ENCODE measurements at places on chromosomes 5 and 9. TPM values are rescaled to one million over a fixed set of nuclear protein-coding genes. Genes with fewer than 3 reads are reported as not detected.
A peak's percentile ranks its signal among the peaks of the same experiment; 100 is the strongest.

- H3K27me3 ChIP-seq = no peaks in the 10 kb centered on the region
- H3K27ac ChIP-seq = no peak overlapping the region
- H3K4me1 ChIP-seq = peaks cover 3% of the 10 kb centered on the region
- no peak for DNase-seq
- H3K4me3 ChIP-seq = no peak overlapping the region
- no peaks in the 10 kb centered on the region for H3K36me3 ChIP-seq
Measured at GRCh38 chr9:127558581-127559246, 53.4 kb upstream of the STXBP1 start.

GRCh38 chr9:137514691-137515337 is 35.4 kb downstream of the PNPLA7 start:
- no peak overlapping the region for H3K27ac ChIP-seq
- H3K4me1 ChIP-seq = no peaks in the 10 kb centered on the region
- no peaks in the 10 kb centered on the region for H3K36me3 ChIP-seq
- no peak for DNase-seq

DNA sequence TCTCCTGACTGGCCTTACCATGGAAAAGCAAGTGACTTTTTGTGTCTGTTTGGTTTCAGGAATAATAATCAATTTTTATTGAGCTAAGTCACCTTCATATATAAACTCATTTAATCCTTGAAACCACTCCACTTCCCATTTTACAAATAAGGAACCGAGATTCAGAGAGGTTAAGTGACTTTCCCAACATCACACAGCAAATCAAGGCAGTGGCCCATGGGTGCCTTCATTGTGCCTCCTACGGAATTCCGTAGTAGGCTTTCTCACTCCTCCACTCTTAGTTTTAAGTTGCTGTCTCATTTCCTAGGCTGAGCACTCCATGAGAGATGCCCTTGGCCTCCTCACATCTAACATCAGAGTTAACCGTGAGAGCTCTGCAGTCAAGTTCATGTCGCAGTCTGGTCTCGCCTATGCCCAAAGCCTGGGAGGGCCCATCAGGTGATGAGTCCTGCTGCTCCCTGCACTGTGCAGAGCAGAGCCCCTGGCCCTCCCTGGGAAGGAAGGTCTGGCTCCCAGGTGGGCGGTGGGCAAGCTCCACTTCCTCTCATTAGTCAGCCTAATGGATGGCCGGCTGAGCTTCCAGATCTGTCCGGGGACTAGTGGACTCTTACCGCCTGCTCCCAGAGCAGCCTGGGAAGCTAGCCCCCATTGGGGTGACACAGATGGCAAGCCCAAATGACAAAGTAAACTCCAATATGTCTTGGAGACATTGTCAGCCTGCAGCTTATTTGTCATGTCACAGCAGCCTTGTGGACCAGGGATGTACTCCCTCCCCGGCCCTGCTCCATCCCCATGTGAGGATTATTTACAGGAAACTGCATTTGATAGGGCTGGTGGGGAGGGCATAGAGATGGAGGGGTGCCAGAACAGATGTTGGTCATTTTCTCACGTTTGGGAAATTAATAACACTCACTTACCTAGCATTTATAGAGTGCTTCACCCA is 123.4 kb downstream of the MVB12B start:
- H3K4me1 ChIP-seq = no peaks in the 10 kb centered on the region
- no peaks in the 10 kb centered on the region for H3K27me3 ChIP-seq
- no peak for DNase-seq
- H3K36me3 ChIP-seq = no peaks in the 10 kb centered on the region
- no peak overlapping the region for H3K4me3 ChIP-seq

DNA sequence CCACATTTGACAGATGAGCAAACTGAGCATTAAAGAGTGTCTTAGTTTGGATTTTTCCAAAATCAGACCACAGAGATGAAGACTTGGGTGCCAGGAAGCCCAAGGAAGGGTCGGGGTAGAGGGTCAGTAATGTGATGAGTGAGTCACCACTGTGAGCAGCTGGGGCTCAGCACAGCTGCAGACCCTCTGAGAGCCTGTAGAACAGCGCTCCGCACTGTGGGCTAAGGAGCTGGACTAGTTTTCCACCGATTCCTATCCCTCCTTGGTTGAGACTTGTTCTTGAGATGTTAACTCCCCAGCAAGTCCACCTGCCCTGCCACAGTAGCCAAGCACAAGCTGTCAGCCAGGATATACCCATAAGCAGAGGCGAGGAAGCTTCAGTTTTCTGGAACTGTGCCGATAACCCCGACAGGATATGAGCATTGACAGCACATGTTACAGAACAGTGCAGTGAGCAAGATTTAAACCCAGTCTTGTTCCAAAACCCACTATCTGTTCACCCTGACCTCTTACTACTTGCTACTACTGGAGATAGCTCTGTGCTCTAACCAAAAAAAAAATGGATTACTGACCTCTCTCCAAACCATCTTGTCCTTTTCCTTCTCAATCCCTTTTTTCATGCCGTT is 31.8 kb downstream of the EGFLAM start:
- H3K36me3 ChIP-seq = no peaks in the 10 kb centered on the region
- DNase-seq = no peak
- H3K4me1 ChIP-seq = no peaks in the 10 kb centered on the region
- H3K27ac ChIP-seq = no peak overlapping the region
- no peaks in the 10 kb centered on the region for H3K27me3 ChIP-seq

- no peaks in the 10 kb centered on the region for H3K27me3 ChIP-seq
- no peak for DNase-seq
- no peaks in the 10 kb centered on the region for H3K36me3 ChIP-seq
- H3K4me3 ChIP-seq = no peak overlapping the region
Measured at GRCh38 chr5:172097356-172097755, 90.7 kb downstream of the STK10 start.

CCDC192 gene
- total RNA-seq = not detected

DNA sequence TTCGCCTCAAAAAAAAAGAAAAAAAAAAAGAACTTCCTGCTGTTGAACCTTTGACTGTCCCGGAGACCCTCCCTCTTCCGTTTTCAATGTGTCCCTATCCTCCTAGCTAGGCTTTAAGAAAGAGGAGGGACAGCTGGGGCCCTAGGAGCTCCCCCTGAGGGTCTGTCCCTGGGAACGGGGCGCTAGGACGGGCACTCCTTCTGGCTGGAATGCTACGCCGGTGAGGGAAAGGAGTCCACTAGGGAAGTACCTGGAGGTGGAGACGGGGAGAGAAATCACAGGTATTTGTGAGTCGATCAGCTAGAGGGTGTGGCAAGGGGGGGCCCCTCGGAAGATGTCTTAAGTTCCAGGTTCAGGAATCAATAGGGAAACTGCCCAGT is 4.6 kb downstream of the SIT1 start:
- peak overlapping the region; percentile 50 for H3K4me3 ChIP-seq
- H3K27me3 ChIP-seq = no peaks in the 10 kb centered on the region
- DNase-seq = no peak
- H3K36me3 ChIP-seq = no peaks in the 10 kb centered on the region
- H3K4me1 ChIP-seq = no peaks in the 10 kb centered on the region

PLAC8L1 gene
- 0.87 TPM for total RNA-seq

GRCh38 chr5:96785326-96786109 is 22.2 kb downstream of the ERAP1 start:
- H3K4me3 ChIP-seq = no peak overlapping the region
- no peak overlapping the region for H3K27ac ChIP-seq
- no peak for DNase-seq
- no peaks in the 10 kb centered on the region for H3K4me1 ChIP-seq

GRCh38 chr9:96100385-96101300 is 201.3 kb downstream of the HSD17B3 start:
- DNase-seq = peak; percentile 73
- H3K4me1 ChIP-seq = no peaks in the 10 kb centered on the region
- no peaks in the 10 kb centered on the region for H3K27me3 ChIP-seq
- H3K36me3 ChIP-seq = no peaks in the 10 kb centered on the region

- no peaks in the 10 kb centered on the region for H3K27me3 ChIP-seq
- H3K27ac ChIP-seq = no peak overlapping the region
- no peaks in the 10 kb centered on the region for H3K4me1 ChIP-seq
- H3K36me3 ChIP-seq = no peaks in the 10 kb centered on the region
- no peak overlapping the region for H3K4me3 ChIP-seq
- no peak for DNase-seq
Measured at GRCh38 chr5:132470010-132470392, 20.6 kb downstream of the IRF1 start.

DNA sequence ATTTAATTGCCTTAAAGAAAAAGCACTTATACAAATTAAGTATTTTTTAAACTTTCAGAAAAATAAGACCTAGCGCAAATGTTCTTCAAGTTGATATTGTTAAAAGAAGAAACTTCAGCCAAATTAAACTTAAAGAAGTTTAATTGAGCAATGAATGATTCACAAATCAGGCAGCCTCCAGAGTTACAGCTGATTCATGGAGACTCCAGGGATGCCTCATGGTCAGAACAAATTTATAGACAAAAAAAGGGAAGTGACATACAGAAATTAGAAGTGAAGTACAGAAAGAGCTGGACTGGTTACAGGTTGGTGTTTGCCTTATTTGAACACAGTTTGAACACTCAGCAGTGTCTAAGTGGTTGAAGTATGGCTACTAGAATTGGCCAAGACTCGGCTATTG is 60.3 kb downstream of the CDKN2A start:
- no peak overlapping the region for H3K27ac ChIP-seq
- DNase-seq = no peak
- H3K36me3 ChIP-seq = peaks cover 6% of the 10 kb centered on the region
- no peaks in the 10 kb centered on the region for H3K4me1 ChIP-seq
- no peak overlapping the region for H3K4me3 ChIP-seq

GRCh38 chr9:114196979-114197622 is 41.8 kb downstream of the COL27A1 start:
- H3K4me3 ChIP-seq = no peak overlapping the region
- no peak for DNase-seq
- H3K36me3 ChIP-seq = no peaks in the 10 kb centered on the region
- no peaks in the 10 kb centered on the region for H3K27me3 ChIP-seq
- no peaks in the 10 kb centered on the region for H3K4me1 ChIP-seq

Data from aorta (tissue), 5 donors.